ENCODE measurements at places on chromosomes 1 and 21. TPM values are rescaled to one million over a fixed set of nuclear protein-coding genes. Genes with fewer than 3 reads are reported as not detected.

The CD34 gene
- total RNA-seq = not detected

The IL20 gene
- total RNA-seq = not detected

The FAM3B gene
- total RNA-seq = not detected

The STRIP1 gene
- total RNA-seq = 12.8 TPM

The FCRLA gene
- total RNA-seq = not detected

The LAMB3 gene
- 16.9 TPM for total RNA-seq

The RASSF5 gene
- total RNA-seq = 1.1 TPM

The CFAP107 gene
- total RNA-seq = not detected

The TEX38 gene
- total RNA-seq = not detected

The SPOCD1 gene
- total RNA-seq = 3.8 TPM

The SVBP gene
- 16.0 TPM for total RNA-seq

The GPR61 gene
- total RNA-seq = not detected

The BRINP3 gene
- total RNA-seq = not detected

The NPL gene
- total RNA-seq = 0.41 TPM

The ESPN gene
- total RNA-seq = 1.0 TPM

Measured in A549 treated with Mapracorat at 1 μM for 4 hours (cell line).